Frontal cortex (tissue), 4 donors: ENCODE measurements at places on chromosomes 12 and 14.
A peak's percentile ranks its signal among the peaks of the same experiment; 100 is the strongest.

DNA sequence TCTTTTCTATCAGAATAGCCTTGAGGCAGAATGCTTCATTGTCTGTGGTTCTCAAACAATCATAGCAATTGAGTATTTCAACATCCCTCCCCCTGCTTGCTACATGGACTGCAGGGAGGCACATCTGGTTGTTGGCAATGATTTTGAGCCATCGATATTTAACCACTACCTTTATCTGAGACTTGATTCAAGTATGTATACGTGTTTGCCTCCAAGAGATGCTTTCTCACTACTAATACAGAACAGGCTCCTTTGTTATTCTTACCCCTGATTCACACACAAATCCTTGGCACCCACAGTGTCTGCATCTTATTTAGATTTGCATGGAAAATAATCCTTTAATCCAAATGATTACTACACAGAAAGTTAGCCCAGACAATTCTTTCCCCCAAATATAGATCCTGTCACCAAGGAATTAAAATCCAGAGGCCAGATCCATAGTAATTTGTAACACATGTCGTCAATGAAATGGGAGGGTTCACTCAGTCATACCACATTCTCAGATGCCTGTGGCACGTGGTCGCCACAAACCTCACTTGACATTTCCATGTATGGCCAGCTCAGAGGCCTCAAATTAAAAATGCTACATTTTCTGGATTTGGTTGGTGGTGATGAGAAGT is 199.3 kb downstream of the ITPR2 start:
- no peak for DNase-seq

DNA sequence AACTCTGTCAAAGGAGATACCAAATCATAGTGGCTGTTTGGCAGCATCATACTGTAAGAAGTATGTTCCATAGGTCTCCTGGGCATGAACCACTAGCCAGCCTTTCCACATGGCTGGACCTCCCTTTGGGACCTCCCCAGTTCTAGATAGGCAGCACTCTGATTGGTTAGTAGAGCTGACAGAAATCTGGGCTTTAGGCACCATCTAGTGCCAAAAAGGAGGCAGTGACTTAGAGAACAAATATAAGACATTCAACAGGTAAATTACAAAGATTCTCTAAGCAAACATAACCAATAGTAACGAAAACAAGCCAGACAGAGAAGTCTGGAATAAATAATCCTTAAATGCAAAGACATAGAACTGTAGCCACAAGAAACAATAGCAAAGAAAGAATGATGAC is 148.0 kb upstream of the PDE3A start:
- DNase-seq, result no peak

DNA sequence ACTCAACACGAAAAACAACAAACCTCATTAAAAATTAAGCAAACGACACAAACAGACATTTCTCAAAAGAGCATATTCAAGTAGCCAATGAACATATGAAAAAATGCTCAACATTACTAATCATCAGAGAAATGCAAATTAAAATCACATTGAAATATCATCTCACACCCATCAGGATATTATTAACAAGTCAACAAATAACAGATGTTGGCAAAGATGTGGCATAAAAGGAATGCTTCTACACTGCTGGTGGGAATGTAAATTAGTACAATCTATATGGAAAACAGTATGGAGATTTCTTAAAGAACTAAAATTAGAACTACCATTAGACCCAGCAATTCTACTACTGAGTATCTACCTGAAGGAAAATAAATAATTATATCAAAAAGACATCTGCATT is 182.2 kb downstream of the KITLG start:
- DNase-seq, result no peak

DNA sequence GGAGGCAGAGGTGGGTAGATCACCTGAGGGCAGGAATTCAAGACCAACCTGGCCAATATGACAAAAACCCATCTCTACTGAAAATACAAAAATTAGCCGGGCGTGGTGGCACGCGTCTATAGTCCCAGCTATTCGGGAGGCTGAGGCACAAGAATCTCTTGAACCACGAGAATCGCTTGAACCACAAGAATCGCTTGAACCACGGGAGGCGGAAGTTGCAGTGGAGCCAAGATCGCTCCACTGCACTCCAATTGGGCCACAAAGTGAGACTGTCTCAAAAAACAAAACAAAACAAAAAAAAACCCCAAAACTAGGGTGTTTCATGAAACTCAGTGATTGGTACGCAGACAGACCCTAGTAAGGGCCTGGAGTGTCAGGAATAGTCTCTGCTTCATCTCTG is 6.4 kb upstream of the ARF6 start:
- DNase-seq, result no peak

- no peak for DNase-seq
Observed at GRCh38 chr14:77580477-77580876, 36.0 kb downstream of the SPTLC2 start.

DNA sequence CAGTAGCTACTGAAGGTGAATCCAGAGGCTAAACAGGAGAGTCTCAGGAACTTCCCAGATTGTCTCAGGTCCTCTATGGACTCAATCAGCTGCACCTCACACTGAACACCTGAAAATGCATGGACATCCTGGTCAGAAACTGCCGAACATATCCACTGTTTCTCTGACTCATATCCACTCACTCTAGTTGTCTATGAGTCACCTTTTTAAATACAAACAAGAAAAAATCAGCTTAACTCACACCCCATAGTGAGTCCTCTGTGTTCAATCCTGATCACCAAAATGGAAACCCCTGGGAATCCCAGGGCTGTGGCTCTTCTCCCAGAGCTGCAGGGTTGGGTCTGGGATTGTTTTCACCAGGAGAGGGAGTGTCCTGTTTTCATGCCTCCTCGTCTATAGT is 556.7 kb downstream of the TMEM121 start:
- no peak for DNase-seq

- no peak for DNase-seq
Observed at GRCh38 chr12:132318135-132318534, 11.3 kb downstream of the GALNT9 start.

DNA sequence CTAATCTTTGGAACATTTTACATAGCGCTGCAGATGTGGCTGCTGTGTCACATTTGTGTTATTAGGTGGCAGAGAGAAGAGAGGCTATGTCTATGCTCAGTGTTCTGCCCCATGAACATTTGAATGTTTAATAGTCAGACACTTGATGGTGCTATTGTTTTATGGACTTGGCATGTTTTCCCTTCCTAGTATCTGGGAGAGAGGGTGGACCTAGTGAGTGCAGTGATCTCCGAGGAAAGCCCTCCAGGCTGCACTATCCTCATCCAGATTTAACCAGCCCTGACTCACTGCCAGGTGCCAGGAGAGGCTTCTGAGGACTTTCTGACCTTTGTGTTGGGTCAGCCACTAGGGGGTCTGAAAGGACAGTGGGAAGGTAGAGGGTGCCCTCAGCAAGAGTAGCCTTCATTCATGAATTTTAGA is 24.3 kb downstream of the ZFC3H1 start:
- DNase-seq, result no peak

GRCh38 chr12:7645395-7646177 is 20.1 kb downstream of the APOBEC1 start:
- peak; percentile 35 for DNase-seq

- no peak for DNase-seq
Observed at GRCh38 chr12:24278832-24279231, 329.4 kb upstream of the SOX5 start.

DNA sequence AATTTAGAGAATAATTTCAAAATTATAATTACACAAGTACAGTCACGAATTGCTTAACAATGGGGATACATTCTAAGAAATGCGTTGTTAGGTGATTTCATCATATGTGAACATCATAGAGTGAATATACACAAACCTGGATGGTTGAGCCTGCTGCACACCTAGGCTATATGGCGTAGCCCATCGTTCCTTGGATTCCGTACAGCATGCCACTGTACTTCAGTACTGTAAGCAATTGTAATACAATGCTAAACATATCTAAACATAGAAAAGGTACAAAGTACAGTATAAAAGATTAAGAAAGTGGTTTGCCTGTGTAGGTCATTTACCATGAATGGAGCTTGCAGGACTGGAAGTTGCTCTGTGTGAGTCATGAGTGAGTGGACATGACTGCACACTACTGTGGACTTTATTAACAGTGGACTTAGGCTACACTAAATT is 286.2 kb downstream of the CACNA1C start:
- DNase-seq, result no peak

GRCh38 chr12:75684678-75685616 is 173.5 kb upstream of the KRR1 start:
- no peak for DNase-seq

DNA sequence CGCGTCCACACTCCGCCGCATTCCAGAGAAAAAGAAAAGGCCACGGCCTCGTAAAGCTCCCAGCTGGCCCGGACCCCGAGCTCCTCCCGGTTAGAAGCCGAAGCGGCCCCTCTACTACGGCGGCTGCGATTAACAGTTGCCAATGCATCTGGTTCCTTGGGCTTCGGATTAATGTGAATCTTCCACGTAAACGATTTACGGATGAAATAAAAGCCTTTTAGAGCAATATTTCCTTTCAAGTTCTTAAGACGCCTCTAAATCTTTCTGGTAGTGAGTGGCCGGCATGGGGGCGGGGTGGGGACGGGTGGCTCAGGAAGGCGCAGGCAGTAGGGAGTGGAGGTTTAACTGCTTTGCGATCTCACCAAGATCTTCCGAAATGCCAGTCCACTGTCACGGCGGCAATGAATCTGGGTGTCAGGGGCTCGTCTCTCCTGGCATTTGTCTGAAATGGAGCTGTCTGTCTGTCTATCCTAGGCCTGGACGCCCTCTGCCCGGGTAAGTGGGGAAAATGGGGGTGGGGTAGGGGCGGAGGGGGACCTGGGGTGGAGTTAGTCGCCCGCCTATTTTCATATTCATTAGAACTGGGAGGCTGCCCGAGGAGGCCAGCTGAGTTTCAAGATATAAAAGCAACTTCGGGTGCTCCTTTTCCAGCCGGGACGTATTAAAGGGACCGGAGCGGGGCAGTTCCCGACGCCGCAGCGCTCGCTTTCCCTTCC is 413 bp upstream of the ALX1 start:
- DNase-seq, result no peak
